D341Med (cell line): ENCODE measurements at places on chromosomes 2 and 18.
A peak's percentile ranks its signal among the peaks of the same experiment; 100 is the strongest.

- DNase-seq = no peak
These were observed 662.6 kb upstream of the ACVR2A start for GRCh38 chr2:147182260-147182659.

GRCh38 chr2:216486271-216486670 lies 12.4 kb upstream of the RPL37A start:
- no peak for DNase-seq

DNA sequence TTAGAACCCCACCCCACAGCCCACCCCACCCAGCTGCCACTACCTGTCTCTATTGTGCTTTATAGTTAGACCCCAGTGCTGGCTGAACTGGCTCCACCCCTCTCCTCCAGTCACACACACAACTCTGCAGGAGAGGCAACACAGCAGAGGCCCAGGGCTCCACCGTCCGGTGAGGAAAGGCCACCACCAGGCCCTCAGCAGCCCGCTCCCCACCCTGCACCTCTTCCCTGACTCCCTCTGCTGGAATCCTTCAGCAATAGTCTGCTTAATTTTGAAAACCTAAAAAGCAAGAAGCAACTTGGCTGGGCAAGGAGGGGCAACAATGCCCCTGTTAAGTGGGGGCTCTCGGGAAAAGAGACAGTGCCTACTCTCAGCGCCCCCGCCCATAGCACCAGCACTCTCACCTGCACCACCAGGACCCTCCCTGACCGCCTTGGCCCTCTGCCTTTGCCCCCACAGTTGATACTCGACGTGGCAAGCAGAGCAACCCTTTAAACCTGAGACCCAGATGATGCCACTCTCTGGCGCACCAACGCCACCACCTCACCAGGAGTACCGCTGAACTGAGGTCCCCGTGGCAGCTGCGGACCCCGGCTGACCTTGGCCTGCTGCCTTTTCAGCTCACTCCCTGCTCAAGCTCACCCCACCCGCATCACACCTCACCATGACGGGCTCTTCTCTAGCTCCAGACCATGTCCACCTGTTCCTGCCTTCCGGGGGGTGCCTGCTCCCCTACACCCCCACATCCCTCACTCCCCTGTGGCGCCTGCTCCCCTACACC lies 45.7 kb downstream of the NDUFA10 start:
- DNase-seq = no peak

DNA sequence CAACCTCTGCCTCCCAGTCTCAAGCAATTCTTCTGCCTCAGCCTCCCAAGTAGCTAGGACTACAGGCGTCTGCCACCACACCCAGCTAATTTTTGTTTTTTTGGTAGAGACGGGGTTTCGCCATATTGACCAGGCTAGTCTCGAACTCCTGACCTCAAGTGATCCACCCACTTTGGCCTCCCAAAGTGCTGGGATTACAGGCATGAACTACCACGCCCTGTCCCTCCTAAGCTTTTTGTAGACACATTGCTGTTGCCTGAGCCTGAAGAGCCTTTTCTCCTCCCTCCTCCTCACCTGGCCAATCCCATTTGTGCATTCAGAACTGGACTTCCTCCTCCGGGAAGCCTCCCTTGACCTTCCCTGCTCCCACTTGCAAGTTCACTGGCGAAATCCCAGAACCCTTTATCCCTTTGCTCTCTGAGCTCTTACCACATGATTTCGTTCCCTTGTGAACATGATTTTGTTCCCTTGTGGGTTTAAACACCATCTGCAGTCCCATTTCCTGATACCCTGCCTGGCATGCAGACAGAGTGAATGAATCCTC lies 2.6 kb downstream of the C2orf72 start:
- DNase-seq = no peak

DNA sequence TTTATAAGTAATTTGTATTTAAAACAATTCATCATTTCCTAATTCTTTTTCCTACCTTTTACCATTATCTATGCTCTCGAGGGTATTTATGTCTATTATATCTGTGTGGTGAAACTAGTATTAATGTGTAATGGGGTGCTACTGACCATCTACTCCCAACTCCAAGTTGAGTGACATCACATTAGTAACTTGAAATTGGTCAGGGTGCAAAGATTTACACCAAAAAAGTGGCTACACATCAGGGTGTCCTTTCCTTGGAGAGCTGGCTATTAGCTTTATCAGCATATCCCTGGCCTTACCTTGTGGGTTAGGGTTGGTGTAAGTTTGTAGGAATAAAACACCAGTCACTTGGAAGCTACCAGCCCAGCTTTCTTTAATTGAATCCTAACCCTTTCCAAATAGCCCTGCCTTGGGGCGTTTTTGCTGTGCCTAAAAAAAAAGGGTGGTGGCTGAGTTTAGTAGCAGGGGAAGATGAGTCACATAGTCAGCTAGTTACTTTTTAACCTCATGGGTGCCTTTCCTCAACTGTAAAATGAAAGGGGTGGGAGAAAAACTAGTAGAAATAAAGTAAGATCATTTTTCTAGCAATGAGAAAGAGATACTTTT lies 14.0 kb downstream of the ANXA4 start:
- DNase-seq = no peak

DNA sequence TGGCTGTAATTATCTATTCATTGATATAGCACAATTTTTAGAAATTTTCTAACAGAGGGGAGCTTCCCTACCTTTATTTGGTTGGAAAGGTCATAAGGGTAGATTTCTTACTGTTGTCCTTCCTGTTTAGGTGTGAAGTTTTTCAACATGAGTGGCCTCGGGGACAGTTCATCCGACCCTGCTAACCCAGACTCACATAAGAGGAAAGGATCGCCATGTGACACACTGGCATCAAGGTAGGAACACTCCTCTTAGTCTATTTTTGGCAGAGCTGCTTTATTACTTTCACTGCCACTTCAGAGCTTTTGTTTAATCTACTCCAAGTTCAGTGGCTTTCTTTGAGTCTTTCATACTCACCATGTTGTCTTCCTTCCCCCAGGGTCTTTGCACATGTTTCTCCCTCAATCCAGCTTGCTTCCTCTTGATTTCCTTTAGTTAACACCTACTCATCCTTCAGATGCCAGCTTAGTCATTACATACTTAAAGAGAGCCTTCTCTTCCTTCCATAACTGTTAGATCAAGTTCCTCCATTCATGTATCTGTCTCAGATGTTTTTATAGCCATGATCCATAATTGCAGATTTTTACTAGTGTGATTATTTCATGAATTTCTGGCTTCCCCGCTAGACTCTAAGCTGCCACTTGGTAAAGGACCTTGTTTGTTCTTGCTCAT lies 134.5 kb downstream of the PTRHD1 start:
- DNase-seq = no peak

DNA sequence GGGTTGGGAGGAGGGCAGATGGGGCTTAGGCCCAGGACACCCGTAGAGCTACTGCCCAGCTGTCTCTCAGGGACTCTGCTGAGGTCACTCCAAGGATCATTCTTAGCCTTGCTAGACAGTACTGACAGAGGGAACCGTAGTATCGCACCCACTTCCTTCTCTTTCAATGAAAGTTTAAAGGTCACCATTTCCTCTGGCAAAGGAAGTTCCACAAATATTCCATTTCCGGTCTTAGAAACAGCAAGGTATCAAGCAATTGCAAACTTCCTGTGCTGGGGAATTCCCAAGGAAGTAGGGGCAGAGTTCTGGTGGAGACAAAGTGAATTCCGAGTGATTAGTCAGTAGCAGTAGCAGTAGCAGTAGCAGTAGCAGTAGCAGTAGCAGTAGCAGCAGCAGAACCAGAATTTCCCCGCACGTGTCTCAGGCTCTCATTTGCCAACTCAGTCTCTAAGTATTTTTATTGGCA lies 24.7 kb downstream of the IL1B start:
- no peak for DNase-seq

DNA sequence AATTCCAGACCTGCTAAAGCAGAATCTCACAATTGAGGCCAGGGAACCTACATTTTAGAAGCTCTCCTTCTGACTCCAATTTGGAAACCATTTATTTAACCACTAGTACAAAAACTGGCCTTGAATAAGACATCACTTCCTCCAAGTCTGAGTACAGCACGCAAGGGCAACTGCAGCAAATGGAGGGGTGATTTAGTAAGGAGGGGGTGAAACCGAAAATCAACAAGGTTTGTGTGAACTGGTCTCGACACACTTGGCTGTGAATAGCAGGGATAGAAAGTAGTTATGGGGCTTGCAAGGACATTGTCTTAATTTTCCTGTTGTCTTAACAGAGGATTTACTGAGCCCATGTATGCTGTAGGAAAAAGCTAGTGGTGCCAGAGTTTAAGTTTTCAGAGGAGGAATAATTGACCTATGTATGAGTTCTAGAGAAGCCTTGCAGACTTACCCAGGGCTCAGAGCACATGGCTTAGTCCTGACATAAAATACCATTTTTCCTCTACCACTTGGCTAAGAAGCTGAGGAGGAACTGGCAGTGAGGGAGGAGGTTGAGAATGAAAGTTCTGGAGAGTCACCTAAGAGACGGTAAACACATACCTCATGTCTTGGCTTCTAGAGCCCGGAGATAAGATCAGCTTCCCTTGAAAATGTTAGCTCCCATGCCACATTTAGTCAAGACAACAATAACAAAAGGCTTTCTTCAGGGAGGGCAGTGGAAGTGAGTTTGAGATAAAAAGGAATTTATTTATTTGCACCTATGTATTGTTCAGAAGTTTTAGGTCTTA lies 114.8 kb downstream of the SMAD2 start:
- DNase-seq = no peak

DNA sequence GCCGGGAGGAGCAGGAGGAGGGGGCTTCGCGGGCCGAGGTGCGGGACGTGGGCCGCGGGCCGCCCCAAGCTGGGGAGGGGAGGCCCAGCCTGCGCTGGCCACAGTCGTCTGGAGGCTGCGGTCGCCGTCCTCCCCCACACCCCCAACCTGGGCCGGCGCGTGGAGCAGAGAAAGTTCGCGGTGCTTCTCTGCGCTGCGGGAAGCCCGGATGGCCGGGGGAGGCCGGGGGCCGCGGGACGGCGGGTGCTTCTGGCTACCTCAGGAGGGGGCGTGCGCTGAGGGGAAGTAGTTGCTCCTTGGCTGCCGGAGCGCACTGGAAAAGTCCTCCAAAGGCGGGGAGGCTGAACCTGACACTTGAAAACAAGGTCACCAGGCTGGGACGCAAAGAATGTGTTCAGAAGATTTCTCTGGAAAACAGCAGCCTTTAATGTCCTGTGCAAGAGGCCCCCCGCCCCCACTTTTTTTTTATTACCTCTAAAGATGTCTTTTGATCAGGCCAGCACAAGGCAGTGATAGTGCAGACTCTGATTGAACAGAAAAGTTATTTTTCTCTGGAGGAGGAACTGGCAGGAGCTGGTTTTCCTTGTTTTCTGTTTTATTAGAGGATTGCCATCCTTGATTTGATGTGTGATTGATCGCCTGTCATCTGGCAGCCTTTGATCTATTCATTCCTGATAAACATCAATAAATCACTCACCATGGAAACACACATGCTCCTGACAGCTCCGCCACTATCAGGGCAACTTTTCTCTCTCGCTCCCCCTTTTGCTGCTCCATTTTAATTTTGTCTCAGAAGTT lies 1.6 kb downstream of the TSHZ1 start:
- DNase-seq = peak; percentile 59

DNA sequence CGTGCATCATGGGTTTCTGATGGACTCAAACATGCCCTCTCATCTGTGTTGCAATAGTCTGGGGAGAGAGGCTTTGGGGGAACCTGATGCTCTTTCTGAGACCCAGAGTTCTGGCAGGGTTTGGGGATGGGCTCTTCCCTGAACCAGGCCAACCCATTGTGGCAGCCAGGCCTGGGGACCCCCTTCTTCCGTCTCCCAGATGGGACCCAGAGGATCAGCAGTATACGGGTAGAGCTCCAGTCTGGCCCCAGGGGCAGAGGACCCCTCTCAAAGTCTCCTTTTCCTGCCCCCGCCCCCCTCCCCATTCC lies 333.7 kb downstream of the DYSF start:
- no peak for DNase-seq

GRCh38 chr2:69624611-69625010 lies 18.9 kb downstream of the AAK1 start:
- no peak for DNase-seq

GRCh38 chr18:56257205-56257604 lies 381.2 kb downstream of the TXNL1 start:
- no peak for DNase-seq

DNA sequence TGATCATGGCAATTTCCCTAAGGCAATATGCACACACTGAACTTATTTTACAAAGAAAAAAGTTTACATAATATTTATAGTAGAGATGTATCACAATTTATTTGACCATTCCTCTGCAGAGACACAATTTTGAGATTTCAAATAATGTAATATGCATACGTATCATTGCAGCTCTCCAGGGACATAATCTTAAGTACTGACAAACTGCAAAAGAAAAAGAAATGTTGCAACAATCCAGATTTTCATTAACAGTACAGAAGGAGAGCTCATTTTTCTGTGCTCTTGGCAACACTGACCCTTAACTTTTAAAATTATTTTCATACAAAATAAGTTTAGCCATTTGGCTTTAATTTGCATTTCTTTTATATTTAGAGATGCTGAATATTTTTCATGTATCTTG lies 710.2 kb upstream of the SLC39A10 start:
- DNase-seq = no peak

DNA sequence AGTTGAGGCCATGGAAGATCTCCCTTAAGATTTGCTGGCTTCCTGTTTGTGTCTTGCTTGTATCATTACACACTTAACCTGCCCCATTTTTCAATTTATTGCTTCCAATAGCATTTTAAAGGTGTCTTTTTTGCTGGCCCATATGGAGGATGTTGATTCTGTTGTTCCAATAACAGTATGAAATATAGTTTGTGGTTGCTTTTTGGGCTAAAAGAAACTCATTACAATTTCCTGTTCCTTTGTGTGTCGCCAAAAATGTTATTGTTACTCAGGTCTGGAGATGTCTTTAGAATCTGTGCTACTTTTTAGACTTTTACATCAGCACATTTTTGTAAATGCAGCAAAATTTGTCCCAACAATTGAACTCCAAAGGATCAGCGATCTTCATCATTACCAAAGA lies 234.0 kb upstream of the ITGA4 start:
- DNase-seq = no peak

- DNase-seq = no peak
These were observed 3.4 kb upstream of the SP3 start for GRCh38 chr2:173968551-173968950.

GRCh38 chr18:48318436-48318835 lies 90.7 kb downstream of the ZBTB7C start:
- no peak for DNase-seq

- no peak for DNase-seq
These were observed 120.2 kb downstream of the MYO3B start for GRCh38 chr2:170298115-170298514.

DNA sequence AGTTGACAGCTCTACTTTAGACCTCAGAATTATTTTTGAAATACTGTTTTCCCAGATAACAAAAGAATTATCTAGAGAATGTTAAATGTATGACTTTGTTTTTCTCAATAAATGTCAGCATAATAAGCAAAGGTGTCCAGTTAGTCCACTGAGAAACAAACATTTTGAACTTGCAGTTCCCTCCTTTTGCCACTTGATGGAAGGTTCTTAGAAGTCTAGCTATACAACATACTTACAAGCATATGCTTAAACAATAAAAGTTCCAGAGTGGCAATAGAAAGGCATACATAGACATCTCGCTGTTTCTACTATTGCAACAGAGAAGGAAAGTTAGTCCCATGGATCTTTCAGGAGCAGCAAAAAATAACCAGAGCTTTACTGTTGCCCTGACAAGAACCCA lies 11.8 kb downstream of the NDUFA10 start:
- DNase-seq = no peak

GRCh38 chr2:209872675-209873074 lies 101.0 kb downstream of the UNC80 start:
- no peak for DNase-seq

- DNase-seq = no peak
These were observed at the start of gene NGEF for GRCh38 chr2:233013027-233013461. NGEF (minus strand) TSS chr2:233013256; CDS start chr2:232974890, 38,366 bp downstream.
